ENCODE measurements at places on chromosomes 7 and 10.

DNA sequence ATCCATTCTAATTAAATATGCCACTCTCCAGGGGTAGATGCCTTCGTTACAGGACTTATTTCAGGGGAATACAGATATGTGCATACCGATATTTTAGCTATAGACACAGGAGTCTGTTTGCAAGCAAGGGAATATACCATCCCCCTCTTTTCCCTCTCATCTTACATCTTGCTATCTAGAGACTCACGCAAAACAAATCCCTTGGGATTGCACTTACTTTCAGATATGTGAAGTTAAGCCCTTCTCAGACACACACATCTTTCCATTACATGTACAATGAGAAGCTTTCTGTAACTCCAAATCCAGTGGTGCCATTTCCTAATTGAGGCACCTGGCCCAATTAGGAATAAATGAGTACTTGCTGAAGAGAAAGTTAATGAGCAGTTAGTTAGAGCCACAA lies 250.4 kb upstream of the FZD8 start:
- DNase-seq, result no peak

GRCh38 chr7:5854738-5855137 lies 25.9 kb upstream of the OCM start:
- DNase-seq, result no peak

DNA sequence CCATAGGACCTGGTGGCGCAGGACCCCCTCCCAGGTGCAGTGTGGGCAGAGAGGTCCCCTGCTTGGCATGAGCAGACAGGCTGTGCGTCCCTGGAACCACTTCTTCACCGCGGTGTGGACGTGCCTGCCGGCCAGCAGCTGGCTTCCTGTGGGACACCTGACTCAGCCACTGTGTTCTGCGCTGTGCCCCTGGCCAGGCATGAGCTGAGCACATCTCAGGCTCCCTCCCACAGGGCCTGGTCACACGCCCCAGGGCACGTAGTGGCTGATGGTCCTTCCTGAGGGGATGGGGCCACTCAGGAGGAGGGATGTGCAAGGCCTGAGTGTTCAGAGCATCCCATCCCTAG lies 3.5 kb upstream of the DEPP1 start:
- no peak for DNase-seq

- DNase-seq, result no peak
Measured at GRCh38 chr7:117243390-117243789, 79.5 kb downstream of the WNT2 start.

GRCh38 chr7:101676956-101677355 lies 47.9 kb upstream of the MYL10 start:
- DNase-seq, result no peak

GRCh38 chr10:33799281-33799943 lies 464.9 kb upstream of the NRP1 start:
- no peak for DNase-seq

- DNase-seq, result no peak
Measured at GRCh38 chr10:114131094-114131493, 42.9 kb downstream of the CCDC186 start.

GRCh38 chr10:78896159-78896928 lies 172.4 kb upstream of the ZMIZ1 start:
- DNase-seq, result no peak

DNA sequence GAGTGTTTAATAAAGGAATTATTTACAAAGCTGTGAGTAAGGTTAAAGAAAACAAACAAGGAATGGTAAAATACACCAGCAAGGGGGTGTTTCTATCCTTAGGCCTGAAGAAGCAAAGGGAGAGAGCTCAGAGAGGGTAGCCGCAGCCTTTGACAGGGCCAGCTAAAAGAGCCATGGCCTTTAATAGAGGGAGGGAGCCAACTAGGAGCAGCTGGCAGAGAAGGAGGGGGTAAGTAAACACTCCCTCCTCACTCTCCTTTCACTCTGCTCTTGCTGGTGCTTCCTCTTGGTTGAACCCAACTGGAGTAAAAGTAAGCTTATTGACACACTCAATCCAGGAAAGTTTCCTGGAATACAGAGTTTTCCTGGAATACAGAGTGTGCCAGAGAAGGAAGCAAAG lies 87.5 kb downstream of the CH25H start:
- DNase-seq, result no peak

GRCh38 chr10:63346015-63346441 lies 119.7 kb downstream of the JMJD1C start:
- no peak for DNase-seq

DNA sequence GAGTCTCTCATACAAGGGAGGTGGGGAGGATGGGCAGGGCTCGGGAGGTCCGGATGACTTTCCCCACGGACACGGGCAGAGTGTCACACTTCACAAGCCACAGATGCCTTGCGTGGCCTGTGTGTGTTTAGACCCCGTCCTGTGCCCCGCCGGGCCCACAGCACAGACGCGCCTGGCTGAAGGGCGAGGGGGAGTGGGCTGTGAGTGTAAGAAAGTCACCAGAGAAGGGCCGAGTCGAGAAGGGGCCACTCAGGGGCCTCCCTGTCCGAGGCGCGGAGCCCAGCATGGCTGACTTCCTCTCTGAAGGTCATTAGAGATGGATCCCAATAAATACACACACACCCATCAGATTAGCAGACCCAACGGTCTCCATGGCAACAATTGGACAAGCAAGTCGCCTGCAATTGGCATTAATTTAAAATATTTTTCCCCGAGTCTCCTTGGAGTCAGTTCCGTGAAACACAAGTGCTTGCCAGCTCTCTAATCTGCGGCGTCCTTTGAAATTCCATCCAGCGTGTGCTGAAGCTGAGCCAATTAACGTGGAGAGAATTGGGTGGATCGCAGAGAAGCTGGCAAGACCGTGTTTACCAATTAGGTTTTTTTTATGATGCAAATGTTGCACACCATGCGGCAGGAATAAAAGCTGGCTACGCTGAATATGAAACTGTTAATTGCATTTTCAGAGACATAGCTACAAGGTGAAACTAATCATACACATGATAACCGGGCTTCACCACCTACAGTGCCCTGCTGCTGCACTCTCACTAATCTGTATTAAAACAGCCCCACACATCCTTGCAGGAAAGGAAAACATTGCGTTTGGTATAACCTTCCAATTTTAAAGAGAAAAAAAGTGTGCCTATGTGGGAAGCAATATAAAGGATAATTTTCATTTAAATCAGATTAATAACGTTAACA lies 571.2 kb downstream of the PTPRN2 start:
- peak; percentile 83 for DNase-seq

DNA sequence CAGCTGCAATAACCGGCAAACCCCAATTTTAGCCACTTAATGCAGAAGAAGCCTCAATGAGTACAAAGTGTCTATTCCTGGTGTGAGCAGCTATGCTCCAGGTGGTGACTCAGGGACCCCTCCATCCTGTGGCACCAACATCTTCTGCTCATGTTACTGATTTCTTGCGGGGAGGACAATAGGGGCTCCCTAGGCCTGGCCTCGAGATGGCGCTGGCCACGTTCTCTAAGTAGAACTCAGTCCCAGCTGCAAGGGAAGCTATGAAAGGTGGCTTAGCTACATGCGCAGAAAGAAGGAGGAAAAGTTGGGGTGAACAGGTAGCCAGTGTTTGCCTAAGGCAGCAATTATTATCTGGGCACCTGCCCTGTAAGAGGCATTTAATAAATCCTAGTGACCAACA lies 6.6 kb downstream of the GJD4 start:
- no peak for DNase-seq

- DNase-seq, result no peak
Measured at GRCh38 chr7:105185290-105186010, 171.4 kb downstream of the KMT2E start.

All from NCI-H1092 (cell line).